Hematopoietic multipotent progenitor cell treated with erythropoietin and hydrocortisone succinate and interleukin-3 and kit ligand, for 15 days (in vitro differentiated cells): ENCODE measurements at places on chromosomes 5 and 9.

DNA sequence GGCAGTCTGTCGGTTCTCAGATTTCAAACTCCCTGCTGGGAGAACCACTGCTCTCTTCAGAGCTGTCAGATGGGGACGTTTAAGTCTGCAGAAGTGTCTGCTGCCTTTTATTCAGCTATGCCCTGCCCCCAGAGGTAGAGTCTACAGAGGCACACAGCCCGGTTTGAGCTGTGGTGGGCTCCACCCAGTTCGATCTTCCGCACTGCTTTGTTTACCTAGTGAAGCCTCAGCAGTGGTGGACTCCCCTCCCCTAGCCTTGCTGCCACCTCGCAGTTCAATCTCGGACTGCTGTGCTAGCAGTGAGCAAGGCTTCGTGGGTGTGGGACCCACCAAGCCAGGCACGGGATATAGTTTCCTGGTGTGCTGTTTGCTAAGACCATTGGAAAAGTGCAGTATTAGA, 8.0 kb downstream of the SLC27A6 start:
- no peak for DNase-seq

DNA sequence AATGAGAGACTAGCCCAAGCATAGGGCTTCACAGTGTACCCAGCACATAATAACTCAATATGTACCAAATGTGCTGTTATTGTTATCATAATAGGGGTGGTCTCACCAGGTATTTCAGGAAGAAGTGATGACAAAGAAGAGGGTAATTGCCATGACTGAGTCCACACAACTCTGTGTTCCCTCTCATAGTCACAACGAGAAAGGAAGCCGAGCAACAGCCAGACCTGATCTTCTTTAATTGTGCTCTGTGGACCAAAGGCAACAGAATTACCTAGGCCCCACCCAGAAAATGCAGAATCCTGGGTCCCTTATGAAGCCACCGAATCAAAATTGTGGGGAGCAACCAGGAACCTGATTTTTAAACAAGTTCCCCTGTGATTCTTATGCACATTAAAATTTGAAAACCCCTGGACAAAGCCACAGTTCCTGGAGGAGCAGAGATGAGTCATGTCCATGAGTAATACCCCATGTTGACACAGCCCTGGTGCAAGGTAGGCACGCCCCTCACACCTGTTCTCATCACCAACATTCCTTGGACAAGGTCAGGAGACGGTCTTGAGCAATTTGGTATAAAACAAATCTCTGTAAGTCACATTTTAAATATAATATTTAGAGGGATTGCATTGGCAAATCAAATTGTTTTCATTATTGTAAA, 5.2 kb downstream of the FGF1 start:
- no peak for DNase-seq

GRCh38 chr9:88984543-88984883, 6.8 kb upstream of the S1PR3 start:
- DNase-seq = no peak

DNA sequence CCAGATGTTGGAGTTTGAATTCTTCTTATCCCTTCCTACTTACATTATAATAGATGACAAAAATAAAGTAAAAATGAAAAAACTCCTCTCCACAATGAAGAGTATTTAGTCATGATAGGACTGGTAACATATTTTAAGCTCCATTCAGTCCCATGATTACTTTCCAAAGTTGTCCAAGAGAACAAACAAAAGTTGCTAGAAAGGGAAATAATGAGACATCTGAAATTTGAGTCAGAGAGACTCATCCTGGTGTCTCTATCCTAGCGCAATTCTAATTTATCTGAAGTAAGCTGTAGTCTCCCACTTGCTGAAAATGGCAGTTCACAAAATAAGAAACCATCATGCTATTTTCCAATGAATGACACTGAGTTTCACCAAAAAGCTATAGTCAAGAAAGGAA, 152.2 kb downstream of the BNC2 start:
- DNase-seq = no peak

DNA sequence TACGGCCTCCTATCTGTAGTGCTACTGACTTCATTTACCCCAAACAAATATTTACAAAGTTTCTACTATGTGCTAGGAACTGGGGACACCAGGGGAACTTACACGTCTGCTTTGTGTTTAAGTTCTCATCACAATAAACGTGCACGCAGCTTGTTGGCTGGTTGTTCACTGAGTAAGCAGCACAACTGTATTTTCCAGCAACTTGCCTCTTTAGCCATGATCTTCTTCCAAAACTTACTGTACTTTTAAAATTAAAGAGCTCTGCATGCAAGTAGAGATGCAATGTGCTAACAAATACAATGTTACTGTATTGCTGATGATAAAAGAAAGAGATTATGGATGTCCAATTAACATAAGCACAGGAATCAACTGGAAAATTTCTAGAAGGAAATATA, 62.8 kb downstream of the RAPGEF1 start:
- DNase-seq = no peak
